Hematopoietic multipotent progenitor cell treated with erythropoietin and hydrocortisone succinate and interleukin-3 and kit ligand, for 6 days (in vitro differentiated cells): ENCODE measurements at places on chromosomes 1 and 21.
A peak's percentile ranks its signal among the peaks of the same experiment; 100 is the strongest.

DNA sequence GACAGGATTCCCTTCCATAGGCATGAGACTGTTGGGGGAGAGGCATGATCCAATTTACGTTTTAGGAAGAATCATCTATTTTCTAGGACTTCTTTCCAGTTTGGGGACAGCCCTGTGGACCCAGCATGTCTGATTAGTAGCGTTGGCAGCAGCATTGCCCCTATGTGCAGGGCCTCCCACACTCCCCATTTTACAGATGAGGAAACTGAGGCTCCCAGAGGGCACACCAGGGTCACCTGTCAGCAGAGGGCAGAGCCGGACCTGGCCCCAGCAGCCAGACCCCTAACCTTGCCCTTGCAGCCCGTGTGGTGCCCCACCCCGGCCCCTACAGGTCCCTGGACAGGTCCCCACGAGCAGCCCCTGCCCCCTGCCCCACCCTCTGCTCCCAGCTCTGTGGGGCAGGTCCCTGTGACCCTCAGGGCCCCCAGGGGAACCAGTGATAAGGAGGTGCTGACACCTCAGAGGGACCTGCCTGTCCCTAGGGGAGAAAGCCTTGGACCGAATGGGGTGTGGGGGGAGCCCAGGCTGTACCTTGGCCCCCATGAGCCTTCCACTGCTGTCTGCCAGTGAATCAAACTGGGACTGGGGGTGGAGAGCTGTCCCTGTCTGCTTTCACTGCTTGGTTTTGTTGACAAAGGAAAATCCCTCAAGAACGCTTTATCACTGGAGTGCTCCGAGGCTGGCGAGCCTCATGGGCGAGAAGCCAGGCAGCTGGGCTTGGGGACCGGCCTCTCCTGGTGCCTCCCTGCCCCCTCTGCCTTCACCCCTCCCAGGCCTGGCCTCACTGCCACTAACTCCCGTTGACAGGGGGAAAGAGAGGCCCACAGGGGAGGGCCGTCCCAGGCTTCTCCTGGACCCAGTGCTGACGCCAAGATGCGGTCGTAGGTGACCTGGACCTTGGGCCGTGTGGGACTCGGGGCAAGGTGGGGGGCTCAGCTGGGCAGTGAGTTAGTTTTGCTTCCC, 39.4 kb upstream of the CCDC27 start:
- DNase-seq: no peak

GRCh38 chr1:183831311-183831710, 26.4 kb downstream of the RGL1 start:
- DNase-seq: no peak

GRCh38 chr1:69747207-69747606, 179.5 kb downstream of the LRRC7 start:
- no peak for DNase-seq

DNA sequence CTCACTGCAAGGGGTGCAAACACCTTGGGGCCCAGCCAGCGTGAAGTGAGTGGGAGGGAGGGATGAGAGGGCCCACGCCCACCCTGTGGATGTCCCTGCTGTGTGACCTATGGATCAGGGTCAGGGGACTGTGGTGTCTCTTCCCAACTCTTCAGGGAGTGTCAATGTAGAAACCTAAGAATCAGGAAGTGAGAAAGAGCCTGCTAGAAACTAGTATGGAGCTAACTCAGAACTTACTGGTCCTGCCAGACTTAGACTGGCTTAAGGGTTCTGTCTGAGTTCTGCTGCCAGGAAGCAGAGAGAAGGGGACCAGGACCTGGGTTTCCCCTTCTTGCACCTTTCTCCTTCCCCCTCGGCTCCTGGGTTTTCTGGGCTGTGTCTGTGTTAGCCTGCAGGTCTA, 1.8 kb upstream of the IL10 start:
- no peak for DNase-seq

GRCh38 chr1:61952675-61953074, 210.4 kb downstream of the PATJ start:
- DNase-seq: no peak

- DNase-seq: peak; percentile 58
Measured at GRCh38 chr21:37368541-37369279, 2.1 kb downstream of the DYRK1A start.

DNA sequence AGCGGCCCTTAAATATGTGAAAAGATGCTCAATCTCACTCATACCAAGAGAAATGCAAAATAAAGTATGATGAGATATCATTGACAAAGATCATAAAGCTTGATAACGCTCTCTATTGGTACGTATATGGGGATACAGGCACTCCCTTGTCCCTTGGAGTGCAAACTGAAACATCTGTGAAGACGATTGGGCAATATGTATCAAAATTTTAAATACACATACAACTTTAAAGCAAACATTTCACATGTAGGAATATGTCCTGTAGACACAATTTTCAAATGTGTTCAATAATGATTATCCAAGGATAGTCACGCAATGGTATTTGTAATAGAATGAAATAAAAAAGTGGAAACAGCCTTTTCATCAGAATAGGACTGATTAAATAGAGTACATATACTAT, 2.0 kb upstream of the GJB3 start:
- no peak for DNase-seq

DNA sequence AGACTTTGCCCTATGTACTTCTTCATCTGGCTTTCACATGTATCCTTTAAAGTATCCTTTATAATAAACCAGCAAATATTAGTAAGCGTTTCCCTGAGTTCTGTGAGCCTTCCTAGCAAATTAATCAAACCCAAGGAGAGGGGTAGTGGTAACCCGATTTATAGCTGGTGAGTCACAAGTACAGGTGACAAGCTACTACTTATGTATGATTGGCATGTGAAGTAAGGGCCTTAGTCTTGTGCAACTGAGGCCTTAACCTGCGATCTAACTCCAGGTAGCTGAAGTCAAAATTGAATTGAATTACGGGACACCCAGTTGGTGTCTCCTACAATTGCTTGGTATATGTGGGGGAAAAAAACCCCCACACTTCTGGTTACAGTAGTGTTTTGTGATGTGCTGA, 26.0 kb downstream of the SLC16A1 start:
- DNase-seq: no peak

DNA sequence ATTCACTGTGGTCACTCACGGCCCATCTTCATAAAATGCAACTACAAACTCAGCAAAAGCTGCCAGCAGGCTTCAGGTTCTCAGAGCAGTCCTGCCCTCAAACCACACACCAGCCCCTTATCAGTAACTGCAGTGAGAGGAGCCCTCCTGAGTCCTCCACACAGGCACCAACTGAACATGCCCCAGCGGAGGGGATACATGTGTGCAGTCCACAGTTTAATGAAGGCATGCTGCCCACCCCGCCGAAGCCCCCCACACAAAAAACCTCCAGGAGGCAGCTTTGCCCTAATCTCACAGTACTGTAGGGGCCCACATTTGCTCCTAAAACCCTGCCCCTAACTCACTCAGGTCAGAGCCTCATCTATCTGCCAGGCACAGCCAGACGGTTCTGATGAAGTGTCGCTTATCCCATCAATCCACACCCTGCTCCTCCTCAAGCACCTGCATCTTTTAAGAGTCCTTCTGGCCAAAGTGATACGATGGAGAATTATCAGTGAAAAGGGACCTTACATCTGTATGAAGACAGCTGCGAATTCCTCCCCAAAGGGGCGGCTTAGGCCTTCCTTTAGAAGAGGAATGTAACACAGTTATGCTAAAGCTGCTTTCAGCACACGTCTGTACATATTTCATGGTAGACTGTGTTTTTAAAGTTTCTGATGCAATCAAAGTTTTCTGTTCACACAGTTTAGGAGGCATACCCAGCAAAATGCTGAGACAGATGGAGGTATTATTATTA, 3.5 kb downstream of the ABCB10 start:
- DNase-seq: peak; percentile 99

- DNase-seq: no peak
Measured at GRCh38 chr1:112558634-112559033, 49.9 kb downstream of the WNT2B start.

DNA sequence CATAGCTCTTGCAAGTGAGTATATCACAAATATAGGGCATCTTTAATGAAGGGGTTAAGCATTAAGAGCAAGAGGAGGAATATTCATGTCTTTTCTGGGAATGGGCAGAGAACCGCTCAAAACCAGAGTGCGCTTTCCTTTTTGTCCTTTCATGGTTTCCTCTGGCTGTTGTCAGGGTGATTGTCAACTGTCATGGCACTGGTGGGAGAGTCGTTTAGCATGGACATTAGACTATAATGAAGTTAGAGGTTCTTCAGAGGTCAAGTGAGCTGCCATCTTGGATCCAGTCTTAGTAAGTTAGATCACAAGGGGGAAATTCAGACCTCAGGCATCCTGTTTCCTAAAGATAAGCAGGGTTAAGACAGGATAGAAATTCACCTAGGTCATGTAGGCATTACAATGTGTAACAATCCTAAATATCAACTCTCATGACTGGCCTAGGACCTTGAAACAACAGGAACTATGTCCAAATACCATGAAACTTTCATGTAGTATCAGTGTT, 12.1 kb upstream of the COA6 start:
- peak; percentile 37 for DNase-seq

DNA sequence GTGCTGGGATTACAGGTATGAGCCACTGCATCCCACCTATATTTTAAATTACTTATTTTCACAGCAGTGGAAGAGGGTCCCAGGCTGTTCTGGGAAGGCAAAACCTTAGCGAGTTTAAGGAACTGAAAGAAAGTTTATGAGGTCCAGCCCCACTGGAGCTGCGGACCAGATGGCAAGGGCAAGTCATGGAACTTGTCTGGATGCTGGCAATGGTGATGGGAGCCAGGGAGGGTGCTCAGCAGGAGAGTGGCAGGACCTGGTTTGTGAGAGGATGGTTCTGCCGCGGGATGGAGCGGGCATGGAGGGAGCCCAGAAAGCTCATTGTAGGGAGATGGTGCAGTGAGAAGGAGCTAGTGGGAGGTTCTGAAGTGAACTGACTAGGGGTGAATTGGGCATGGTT, 50.6 kb upstream of the SLC45A1 start:
- no peak for DNase-seq

GRCh38 chr1:226131639-226132038, 54.9 kb downstream of the ACBD3 start:
- peak; percentile 58 for DNase-seq

DNA sequence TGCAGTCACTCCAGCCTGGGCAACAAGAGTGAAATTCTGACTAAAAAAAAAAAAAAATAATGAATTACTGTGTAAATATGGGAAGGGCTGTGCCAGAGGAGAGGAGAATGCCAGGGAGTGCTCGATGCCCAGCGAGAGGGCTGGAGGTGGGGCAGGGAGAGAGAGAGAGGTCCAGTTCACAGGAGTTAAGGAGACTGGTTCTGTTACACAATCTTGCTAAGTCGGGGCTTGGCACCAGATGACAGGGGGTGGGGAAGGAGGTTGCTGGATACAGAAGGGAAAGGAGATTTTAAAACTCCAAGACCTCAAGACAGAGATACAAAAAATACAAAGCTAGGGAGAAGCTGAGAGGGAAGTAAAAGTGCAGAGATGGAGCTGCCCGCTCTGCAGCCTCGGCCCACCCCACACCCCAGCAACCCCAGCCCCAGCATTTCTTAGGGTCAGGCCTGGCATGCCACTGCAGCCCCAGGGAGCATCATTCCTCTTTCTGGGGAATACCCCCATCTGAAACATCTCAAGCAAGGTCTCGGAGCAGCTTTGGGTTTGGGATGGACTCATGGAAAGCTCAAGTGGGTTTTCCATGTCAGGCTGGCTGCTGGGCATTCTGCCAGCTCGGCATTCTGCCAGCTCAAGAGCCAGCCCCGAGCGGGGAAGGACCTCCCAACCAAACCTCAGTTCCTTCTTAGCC, 991 bp downstream of the SELENBP1 start:
- peak; percentile 69 for DNase-seq

DNA sequence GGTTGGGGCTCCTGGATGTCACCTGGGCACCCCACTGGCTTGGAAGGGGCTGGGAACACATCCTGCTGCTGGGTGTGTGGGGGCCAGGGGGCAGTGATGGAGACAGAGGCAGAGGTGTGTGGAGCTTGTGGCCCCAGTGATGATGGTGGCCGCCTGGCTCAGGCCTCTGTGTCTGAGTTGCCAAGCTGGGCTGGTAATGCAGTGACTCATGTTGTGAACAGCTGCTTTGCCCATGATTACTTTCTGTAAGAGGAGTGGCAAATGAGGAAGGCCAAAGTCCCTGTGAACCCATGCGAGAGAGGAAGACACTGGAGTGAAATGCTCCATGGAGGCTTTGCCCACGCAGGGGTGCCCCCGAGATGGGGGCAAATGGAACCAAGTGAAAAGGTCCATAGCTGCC, 86.8 kb downstream of the KCNJ6 start:
- DNase-seq: peak; percentile 26

DNA sequence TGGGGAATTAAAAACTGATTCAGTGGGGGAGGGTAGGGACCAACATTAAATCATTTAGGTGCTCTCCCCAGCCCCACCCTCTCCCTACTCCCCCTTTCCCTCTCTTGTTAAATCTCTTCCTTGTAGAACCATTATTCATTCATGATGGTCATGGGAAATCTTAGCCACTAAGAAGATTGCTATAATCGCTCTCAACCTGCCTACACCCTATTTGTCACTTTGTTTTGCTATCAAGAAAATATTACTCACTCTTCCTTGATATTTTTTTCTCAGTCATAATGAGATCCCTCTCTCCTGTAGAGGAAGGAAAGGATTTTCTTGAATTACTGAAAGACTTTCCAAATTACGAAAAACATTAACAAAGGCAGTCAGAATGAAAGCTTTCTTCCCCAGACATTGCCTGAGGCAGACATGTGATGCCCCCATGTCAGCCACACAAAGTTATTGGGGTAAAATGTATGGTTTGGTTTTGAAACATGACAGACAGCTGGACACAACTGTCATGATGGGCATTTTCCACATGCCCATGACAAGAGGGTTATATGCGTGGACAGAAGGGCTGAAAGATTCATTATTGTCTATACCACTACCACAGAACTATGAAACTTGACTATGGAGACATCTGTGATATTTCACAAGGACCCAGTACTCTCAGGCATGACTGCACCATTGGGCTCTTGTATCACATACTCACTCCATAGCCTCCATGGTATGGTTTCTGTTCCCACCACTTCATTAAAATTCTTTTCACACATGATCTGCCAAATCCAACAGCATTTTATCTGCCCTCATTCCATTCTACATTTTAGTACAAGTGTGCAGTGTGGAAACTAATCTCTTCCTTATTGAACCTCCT, 420.1 kb downstream of the DISC1 start:
- DNase-seq: no peak

- no peak for DNase-seq
Measured at GRCh38 chr1:36606641-36607262, 124.0 kb upstream of the CSF3R start.

DNA sequence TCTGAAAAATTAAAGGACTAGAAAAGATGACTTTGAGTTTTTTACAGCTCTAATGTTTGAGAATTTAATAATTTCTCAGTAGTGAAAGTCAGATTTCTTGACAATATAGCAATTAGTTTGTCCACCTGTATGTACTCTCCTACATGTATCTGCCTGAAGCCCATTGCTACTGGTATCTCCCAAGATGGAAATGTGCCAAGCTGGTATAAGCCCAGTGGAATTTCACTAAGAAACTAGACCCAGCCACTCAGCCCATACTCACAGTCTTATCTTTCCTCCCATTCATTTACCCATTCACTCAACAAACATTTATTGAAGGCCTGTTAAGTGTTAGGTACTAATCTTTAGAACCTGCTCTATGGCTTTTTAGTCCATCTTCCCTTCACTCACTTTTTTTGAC, 21.6 kb upstream of the TRIM45 start:
- no peak for DNase-seq
